ENCODE measurements at places on chromosomes 11 and 22.

GRCh38 chr11:30282289-30282631 lies 40.6 kb upstream of the ARL14EP start:
- no peak for DNase-seq

GRCh38 chr11:22807855-22808570 lies 21.6 kb downstream of the SVIP start:
- no peak for DNase-seq

DNA sequence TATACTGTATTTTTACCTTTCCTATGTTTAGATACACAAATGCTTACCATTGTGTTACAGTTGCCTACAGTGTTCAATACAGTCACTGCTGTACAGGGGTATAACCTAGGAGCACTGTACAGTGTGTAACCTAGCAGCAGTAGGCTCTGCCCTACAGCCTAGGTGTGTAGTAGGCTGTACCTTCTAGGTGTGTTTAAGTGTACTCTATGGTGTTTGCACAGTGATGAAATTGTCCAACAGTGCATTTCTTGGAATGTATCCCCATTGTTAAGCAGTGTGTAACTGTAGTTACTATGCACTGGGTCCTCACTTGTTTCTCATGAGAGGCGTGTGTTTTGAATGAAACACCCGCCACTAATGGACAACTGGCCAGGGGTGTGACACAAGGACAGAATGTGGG lies 269.0 kb downstream of the OPCML start:
- DNase-seq: no peak

- DNase-seq: no peak
These were observed 398.6 kb upstream of the ANO5 start for GRCh38 chr11:21794306-21794705.

GRCh38 chr22:35312198-35313059 lies 12.7 kb downstream of the TOM1 start:
- no peak for DNase-seq

- no peak for DNase-seq
These were observed 81.0 kb downstream of the CCDC34 start for GRCh38 chr11:27281740-27282590.

DNA sequence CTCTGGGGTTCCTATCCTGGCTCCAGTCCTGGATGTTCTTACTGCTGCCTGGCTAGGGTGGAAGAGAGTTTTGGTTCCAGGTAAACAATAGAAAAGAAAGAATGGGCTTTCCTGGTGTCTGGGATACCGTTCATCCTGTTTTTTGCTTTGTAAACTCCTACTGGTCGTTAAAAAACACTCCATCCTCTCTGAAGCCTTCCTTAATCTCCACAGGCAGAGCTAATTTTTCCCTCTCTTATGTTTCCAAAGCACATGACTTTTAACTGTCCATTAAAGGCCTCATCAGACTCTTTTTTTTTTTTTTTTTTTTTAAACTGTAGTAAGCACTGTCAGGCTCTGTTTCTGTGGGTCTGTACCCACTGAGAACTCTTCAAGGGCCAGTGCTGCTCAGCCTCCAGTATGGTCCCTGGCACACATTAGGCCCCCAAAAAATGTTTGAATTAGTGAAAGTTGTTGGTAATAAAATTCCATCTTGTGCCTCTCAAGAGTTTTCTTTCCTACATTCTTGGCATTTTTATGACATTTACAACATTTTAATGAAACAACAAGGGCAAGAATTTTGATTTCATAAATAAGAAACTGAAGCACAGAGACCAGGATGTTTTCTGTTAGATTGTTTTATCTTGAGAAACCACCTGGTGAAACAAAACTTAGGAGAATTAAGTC lies 104.2 kb downstream of the TEAD1 start:
- peak; percentile 8 for DNase-seq

- DNase-seq: no peak
These were observed 73.5 kb upstream of the WNT7B start for GRCh38 chr22:46050451-46050845.

DNA sequence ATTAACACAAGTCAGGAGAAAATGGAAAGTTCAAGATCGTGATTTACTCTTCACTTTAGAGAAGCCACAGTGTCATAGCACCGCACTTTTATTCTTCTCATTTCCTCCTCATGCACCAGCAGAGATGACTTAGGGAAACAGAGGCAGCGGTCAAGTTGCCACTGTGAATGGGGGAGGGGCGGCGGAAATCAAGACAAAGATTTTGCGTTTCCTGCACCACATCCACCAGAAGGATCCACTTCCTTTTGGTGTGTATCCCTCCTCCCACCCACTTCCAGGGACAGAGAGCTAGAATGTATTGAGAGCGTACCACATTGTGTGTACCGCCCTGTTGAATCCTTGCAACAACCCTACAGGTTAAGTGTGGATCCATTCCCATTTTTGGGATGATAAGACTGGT lies 21.8 kb downstream of the TSPAN18 start:
- DNase-seq: no peak

Data from NCI-H2081 treated with DMSO at 0.1 percent for 48 hours (cell line).